LHCN-M2 (cell line): ENCODE measurements at places on chromosomes 5 and 9. TPM values are rescaled to one million over a fixed set of nuclear protein-coding genes. Genes with fewer than 3 reads are reported as not detected.

ADGRD2 gene
- not detected in 2 replicates for total RNA-seq

C5 gene
- total RNA-seq = 3.6 and 4.0 TPM in 2 replicates

ENTPD8 gene
- total RNA-seq = not detected in 2 replicates

NMUR2 gene
- not detected in 2 replicates for total RNA-seq

SPINK7 gene
- not detected in 2 replicates for total RNA-seq

SPINK13 gene
- total RNA-seq = not detected in 2 replicates

CDH6 gene
- total RNA-seq = not detected in 2 replicates

TNIP1 gene
- 151 and 186 TPM in 2 replicates for total RNA-seq

SPATA9 gene
- total RNA-seq = 1.4 and 1.7 TPM in 2 replicates

SPATA31A7 gene
- not detected in 2 replicates for total RNA-seq

DPYSL3 gene
- 55.9 and 66.9 TPM in 2 replicates for total RNA-seq

RNF145 gene
- 43.7 and 44.4 TPM in 2 replicates for total RNA-seq

RPS14 gene
- 2,061 and 2,574 TPM in 2 replicates for total RNA-seq

NSUN2 gene
- total RNA-seq = 58.1 and 61.3 TPM in 2 replicates

CFAP157 gene
- not detected in 2 replicates for total RNA-seq

SH3PXD2B gene
- 23.1 and 25.9 TPM in 2 replicates for total RNA-seq

FOXD4L6 gene
- total RNA-seq = 0.38 TPM in 1 of 2 replicates, not detected in the other

GLDC gene
- total RNA-seq = 2.1 and 2.8 TPM in 2 replicates

SH3RF2 gene
- total RNA-seq = 1.2 and 1.9 TPM in 2 replicates

SLC36A2 gene
- not detected in 2 replicates for total RNA-seq

STC2 gene
- total RNA-seq = 1,426 and 2,025 TPM in 2 replicates

FAM170A gene
- 0.32 TPM in 1 of 2 replicates, not detected in the other for total RNA-seq

CXXC5 gene
- total RNA-seq = 240 and 264 TPM in 2 replicates

ZBTB26 gene
- 2.1 and 4.2 TPM in 2 replicates for total RNA-seq

F2RL1 gene
- 0.06 and 0.19 TPM in 2 replicates for total RNA-seq

ZMYND19 gene
- 36.1 and 38.5 TPM in 2 replicates for total RNA-seq

IL6ST gene
- total RNA-seq = 137 and 139 TPM in 2 replicates

DNAJC25 gene
- 9.0 and 12.9 TPM in 2 replicates for total RNA-seq

PDZD2 gene
- total RNA-seq = not detected in 2 replicates

SHROOM1 gene
- 13.3 and 13.4 TPM in 2 replicates for total RNA-seq

RAI14 gene
- total RNA-seq = 64.1 and 72.7 TPM in 2 replicates

C9orf50 gene
- not detected in 2 replicates for total RNA-seq
